ENCODE measurements at places on chromosomes 3 and 15.
A peak's percentile ranks its signal among the peaks of the same experiment; 100 is the strongest.

DNA sequence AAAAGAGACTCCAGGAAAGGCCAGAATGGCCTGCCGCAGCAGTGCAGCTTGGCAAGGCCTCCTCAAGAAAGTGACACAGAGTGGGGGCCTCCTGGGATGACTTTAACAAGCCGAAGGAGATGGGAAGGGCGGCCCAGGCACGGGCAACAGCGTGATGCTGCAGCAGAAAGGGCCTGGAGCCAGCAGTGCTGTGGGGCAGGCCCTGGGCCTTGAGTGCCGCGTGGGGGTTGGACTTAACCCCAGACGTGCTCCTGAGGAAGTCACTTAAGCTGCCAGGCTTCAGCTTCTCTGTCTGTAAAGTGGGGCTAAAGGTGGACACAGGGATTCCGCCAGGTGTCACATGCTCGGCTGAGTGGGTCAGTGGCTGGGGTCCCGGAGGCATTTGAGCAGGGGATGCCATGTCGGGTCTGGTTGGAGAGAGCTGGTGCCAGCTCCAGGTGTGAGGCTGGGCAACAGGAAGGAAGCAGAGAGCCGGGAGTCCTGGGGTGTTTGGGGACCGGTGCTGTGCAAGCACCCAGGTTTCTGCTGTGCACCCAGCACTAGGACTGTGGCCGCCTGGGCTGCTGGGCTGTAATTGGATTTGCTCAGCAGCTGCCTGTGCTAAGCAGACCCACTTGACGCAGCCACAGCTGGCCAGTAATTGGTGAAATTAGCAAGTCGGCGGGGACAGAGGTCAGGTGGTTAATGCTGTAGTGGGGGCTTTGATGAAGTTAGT, 7.8 kb downstream of the DNAJB8 start:
- DNase-seq, result no peak

DNA sequence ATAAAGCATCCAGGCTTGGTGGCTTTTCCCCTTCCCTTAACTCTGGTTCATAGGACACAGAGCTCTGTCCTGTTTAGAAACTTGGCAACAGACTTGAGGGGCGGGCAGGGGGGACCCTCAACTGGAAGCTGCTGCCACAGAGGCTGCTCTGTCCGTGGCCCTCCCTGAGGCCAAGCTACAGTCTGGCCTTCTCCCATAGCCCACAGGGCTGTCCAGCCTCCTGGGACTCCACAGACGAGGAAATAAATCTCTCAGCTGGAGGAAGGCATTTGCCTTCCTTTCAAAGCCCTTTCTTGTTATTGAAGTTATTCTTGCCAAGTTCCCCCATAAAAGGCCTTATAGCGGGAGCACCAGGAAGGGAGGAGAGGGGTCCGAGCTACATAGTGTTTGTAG, 248.8 kb upstream of the TPM1 start:
- DNase-seq, result no peak

DNA sequence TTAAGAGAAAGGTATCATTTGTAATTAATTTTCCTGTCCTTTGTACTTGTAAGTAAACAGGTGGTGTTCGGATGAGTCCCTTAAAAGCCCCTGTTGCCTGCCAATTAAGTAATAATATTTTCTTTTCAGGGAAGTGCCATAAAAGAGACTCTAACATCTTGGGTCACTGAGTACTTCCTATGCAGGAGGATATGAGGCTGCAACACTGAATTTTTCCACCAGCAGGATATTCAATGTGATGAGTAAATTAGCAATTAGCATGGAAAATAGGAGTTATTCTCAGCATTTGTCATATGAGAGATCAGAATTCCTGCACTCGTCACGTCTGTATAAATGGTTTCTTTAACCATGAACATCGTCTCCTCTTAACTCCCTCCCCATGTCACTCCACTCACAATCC, 45.4 kb downstream of the WWTR1 start:
- DNase-seq, result no peak

DNA sequence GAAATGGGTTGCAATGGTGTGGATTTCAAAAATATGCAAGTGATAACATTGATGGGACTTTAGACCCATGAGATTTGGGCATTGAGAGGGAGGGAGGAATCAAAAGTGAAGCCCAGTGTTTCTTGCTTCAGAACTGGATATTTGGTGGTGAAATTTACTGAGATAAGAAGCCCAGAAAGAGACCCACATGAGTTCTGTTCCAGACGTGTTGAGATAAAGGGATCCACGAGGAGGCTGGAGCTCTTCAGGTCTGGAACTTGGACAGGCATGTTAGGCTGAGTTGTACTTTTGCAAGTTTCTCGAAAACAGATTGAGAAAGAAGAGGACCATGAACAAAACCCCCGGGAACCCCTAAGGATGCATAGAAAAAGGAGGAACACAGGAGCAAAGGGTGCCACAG, 290.2 kb downstream of the MEX3B start:
- no peak for DNase-seq

- no peak for DNase-seq
These were observed 693 bp downstream of the CD200 start for GRCh38 chr3:112333381-112334317.

DNA sequence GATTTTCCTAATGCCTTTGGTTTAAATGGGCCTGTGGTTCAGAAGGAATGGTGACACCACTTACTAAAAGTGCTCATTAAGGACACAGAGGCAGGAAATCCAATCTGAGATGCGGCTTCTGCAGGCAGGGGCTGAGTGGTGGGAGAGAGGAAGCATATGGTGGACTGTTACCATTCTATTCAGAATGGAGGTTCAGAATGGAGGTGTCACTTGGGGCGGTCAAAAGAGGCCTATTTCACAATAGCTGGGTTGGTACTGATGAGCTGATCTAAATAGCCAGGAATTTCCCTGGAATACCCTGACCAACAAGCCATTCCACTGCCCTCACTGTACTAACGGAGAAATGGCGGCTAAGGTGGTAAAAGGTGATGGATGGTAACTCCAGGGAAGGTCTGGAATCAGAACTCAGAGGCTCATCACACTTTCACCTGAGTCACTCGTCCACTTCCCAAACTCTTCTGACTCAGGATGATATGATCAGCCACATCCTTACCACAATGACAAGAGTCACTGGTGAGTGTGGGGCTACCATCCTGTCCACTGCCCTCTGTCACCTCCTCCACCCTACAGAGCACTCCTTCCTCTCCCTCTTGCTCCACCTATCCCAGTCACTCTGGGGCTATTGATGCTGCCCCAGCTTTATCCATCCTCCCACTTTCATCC, 15.7 kb downstream of the RFT1 start:
- DNase-seq, result no peak

DNA sequence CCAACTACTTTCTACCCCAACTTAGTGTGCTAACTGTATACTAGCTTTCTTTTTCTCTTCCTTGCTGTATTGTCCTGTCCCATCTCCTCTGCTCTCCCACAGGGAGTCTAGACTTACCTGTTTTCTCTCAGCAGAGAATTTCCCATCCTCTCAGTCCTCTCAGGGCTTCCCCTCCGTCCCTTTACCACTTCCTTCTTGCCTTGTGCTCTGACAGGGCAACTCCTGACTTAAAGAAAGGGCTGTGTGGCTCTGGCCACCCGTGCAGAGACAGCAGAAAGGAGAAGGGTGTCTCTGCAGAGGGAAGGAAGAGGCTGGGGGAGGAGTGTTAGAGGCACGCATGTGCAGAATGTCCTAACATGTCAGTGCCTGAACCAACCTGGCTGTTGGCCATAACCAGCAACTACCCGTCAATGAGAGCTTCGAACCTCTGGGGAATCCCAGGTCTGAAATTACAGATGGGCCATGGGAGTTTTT, at the start of gene GCSAM:
GCSAM (minus strand) TSS at position 274 of the 474 bp plus-strand sequence; CDS start at position 146, 128 bp downstream.
- no peak for DNase-seq

DNA sequence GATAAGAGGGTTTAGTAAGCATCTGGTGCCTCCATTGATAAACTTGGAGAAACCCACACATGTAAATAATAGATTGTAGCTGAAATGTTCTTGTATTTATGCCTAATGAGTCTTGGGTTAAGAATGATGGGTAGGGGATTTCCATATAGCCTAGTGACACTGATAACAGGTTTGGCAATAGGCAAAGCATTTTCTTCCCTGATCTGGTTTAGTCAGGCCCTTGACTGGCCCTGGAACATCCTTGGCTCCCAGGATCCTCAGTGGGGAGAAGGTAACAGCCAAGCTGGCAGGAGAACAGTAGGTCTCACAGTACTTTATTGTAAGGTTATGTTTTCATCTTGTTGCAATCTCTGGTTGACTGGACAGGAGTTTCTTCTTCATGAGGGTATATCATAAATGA, 228.4 kb downstream of the DIPK2A start:
- no peak for DNase-seq

GRCh38 chr3:16546186-16547010, 32.9 kb upstream of the RFTN1 start:
- no peak for DNase-seq

GRCh38 chr3:100184948-100185570, 70.8 kb upstream of the FILIP1L start:
- no peak for DNase-seq

- no peak for DNase-seq
These were observed 48.1 kb upstream of the FLNB start for GRCh38 chr3:57960174-57960505.

DNA sequence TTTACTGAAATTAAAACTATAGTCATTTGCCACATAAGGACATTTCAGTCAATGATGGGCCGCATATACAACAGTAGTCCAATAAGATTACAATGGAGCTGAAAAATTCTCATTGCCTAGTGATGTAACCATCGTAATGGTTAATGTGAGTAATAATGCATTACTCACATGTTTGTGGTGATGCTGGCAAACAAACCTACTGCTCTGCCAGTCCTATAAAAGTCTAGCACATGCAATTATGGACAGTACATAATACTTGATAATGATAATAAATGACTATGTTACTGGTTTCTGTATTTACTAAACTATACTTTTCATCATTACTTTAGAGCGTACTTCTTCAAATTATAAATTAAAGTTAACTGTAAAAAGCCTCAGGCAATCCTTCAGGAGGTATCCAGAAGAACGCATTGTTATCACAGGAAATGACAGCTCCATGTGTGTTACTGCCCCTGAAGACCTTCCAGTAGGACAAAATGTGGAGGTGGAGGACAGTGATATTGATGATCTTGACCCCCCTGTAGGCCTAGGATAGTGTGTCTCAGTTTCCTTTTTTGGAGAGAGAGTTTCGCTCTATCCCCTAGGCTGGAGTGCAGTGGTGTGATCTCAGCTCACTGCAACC, 102.7 kb downstream of the ATP1B3 start:
- peak; percentile 56 for DNase-seq

DNA sequence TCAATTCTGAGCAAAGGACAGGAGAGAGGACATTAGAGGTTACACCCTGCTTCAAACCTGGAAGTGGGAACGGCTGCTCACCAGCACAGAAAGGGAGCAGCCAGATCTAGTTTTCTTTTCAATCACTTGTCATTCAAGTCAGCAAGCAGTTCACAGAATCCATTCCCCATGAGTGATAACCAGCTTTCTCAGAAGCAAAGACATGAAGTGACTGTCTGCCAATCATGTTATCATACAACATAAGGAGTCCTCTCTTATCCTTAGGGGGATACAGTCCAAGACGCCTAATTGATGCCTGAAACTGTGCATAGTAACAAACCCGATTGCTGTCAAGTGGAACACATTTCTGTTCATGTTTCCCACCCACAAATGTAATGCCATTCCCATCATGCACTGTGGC, 54.7 kb downstream of the FAM98B start:
- no peak for DNase-seq

DNA sequence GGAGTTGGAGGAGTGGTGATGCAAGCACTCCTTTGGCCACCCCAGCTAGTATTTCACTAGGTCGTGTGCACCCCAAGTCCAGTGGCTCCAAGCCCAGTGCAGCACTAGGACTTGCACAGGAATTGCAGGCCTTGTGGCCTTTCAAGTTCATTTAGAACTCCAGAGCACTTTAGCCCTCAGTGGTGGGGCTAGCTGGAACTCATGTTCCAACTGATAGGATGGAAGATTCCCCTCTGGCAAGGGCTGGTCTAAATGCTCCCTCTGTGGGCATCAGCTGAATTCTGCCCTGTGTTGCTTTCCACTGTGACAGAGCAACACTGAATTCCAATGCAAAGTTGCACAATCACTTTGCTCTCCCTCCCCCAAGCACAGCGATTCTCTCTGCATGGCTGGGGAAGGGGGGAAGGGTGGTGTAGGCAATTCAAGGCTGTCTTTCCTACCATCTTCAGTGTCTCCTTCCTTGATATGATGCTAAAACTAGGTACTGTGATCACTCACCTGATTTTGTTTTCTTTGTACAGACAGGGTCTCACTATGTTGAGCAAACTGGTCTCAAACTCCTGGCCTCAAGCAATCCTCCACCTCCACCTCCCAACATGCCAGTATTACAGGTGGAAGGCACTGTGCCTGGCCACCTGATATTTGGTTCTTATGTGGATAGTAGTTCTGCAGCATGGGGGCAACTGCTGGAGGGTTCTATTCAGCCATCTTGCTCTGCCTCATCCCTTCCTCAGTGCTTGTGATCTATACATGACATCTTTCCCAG, 10.3 kb downstream of the USF3 start:
- no peak for DNase-seq

- no peak for DNase-seq
These were observed 892.4 kb downstream of the ROBO1 start for GRCh38 chr3:78875436-78875835.

- DNase-seq, result no peak
These were observed 4.6 kb downstream of the SNUPN start for GRCh38 chr15:75620841-75621391.

GRCh38 chr3:193134856-193135255, 106.2 kb upstream of the PLAAT1 start:
- DNase-seq, result peak; percentile 11

- no peak for DNase-seq
These were observed 895.5 kb downstream of the ROBO2 start for GRCh38 chr3:77935418-77935817.
